Stimulated activated CD8-positive, alpha-beta memory T cell treated with anti-CD3 and anti-CD28 coated beads, Interleukin-4, amount 100 ng/mL, for 24 hours (primary cell): ENCODE measurements at places on chromosomes 2 and 18.

- no peak for DNase-seq
Observed at GRCh38 chr2:102110171-102110570, 32.4 kb upstream of the IL1R1 start.

DNA sequence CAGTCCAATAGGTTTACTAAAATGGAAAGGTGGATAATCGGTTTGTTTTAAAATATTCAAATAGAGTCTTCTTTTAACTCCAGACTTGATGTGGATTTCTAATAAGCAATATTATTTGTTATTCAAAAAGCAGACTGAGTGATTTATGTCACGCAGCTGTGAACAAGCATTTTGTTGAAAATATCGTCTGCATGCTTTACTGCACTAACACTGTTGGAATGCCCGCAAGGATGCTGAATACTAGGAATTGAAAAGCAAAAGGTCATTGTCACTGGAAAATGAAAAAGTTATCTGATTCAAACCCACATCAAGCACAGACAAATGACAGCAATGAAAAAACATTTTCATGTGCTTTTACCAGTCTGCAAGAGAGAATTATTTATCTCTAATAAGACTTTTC, 31.1 kb downstream of the CHN1 start:
- no peak for DNase-seq

DNA sequence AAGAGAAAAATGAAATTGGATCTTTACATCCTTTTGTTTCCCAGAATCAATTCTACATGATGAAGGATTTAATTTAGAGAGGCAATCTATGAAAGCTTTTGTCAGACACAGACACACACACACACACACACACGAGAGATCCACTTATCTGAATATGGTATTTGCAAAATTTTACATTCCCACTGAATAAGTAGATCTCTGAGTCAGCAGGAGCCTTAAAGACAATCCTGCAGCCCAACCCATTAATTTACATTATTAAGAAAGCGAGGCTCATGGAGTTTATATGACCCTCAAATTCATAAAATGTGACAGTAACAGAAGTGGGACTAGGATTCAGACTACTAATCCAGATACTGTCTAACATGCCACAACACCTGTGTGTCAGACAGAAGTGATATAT, 404.4 kb downstream of the NRXN1 start:
- no peak for DNase-seq

DNA sequence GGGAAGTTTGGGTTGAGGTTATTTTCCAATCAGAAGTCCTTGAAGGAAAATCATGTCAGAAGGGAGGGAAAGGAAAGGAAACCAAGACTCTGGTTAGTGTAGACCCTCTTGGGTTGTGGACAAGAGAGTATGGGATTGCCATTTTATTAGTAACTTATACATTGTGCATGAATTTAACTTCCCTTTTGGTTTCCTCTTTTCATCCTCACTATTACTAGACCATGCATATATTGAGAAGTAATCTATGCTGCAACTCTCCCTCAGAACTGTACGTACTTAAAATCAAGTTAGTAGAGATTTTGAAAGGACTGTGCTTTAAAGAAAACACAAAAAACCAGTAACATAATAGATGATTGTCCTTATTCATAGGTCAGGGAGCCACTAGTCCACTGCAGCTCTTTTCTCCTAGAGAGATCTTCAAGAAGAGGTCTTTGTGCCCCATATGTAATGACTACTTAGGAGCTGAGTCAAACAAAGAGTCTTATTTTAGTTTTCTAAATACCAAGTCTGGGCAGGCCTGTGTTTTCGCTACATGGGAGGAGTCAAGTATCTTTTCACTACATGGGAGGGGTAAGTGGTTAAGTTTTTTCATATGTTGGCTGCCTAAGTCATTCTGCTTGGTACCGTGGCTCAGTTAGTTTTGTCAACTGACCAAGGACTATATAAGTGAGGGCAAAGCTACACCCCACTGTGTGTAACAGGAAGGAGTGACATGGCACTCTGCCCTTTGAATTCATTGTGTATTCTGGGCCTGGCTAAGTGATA, 25.2 kb upstream of the FAM117B start:
- DNase-seq: no peak

- DNase-seq: no peak
Observed at GRCh38 chr2:130878316-130878715, 41.6 kb downstream of the ARHGEF4 start.

DNA sequence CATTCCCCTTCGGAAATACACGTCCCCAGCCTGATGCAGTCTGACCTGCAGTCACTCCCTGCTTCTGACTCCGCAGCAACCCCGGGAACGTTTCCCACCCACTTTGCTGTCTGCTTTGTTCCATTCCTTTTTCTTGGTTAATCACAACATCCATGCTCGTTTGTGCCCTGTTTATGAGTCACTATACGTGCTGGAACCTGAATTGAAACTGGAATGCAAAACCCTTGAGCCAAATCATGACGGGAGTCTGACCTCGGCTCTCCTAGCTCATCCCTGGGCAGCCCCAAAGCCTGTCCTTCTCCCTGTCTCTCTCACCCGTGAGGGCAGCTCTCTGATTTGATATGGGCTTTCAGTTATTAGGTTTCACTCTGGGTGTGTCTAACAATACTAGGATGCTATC, 57.1 kb upstream of the RNF152 start:
- DNase-seq: no peak

- no peak for DNase-seq
Observed at GRCh38 chr2:23021311-23022120, 363.5 kb upstream of the KLHL29 start.

GRCh38 chr2:119662297-119662696, 16.7 kb upstream of the TMEM177 start:
- no peak for DNase-seq

DNA sequence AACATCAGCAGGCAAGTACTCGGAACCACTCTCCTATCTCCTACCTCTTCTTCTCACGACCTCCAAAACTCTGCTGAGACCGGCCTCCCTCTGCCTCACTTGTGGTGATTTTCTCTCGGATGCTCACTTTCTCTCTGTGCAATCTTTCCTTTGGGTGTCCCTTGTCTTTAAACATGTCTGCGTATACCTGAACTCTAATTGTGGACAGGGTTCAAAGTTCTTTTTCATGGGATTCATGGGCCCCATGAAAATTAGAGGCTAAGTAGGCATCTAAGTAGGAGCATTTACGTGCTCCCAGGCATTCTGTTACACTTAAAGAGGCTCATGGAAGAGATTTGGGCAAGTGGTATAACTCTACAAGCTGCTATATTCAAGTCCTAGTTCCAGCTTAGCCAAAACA, 2.1 kb upstream of the PPP1CB start:
- DNase-seq: no peak

DNA sequence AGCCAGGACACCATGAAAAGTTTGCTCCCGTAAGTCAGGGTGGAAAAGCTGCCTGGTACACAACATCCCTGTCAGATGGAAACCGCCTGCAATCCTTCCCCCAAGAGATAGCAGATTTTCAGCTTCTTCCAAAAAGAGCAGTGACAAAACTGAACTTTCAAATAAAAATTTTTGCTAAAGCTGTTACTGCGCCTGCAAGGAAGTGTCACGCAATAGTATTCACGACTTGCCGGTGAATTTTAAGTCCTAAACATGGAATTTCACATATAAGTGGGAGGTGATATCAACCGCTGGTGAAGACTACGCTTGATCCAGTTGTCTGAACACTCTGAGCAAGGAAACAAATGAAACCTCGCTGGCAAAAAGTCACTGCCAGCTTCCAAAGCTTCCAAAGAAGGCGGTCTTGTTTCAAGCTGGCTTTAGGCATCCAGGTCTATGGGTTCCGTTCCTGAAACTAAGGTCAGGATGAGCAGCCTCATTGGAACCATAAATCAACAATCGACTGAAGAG, 2.8 kb downstream of the COL6A3 start:
- DNase-seq: no peak

GRCh38 chr2:112095681-112096080, 40.6 kb downstream of the TMEM87B start:
- no peak for DNase-seq

DNA sequence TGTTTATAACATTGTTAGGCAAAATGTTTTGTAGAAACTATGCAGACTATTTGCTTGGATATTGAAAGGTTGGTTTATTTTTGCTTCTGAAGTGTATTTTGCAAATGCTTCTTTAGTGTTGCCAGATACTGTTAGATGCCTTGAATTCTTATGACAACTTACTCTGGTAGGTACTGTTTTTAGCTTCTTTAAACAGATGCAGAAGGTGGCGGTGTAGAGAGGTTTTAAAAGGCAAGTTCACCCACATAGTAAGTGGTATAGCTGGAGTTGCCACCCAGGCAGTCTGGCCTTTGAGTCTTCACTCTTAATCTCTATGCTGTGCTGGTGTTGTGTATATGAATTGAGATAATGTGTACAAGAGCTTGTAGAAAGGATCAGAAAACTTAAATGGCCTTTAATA, 3.6 kb downstream of the PCYOX1 start:
- DNase-seq: no peak

GRCh38 chr2:238910751-238911351, 63.0 kb downstream of the TWIST2 start:
- DNase-seq: no peak

GRCh38 chr2:118865106-118865505, 17.7 kb upstream of the EN1 start:
- no peak for DNase-seq

DNA sequence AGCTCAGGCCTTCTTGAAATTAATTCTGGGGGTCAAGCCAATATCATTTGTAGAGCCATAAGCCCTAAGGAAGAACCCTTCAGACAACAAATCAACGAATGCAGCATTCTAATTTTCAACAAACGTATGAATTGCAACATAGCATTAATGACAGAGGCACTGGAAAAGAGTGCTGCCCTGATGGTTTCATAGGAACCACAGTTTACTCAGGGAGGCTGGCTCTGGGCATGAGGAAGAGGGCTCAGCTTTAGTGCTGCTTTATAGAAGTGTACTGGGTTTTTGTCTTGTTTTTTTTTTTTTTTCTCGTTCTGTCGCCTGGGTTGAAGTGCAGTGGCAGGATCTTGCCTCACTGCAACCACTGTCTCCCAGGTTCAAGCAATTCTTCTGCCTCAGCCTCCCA, 36.1 kb upstream of the CAB39 start:
- no peak for DNase-seq

- DNase-seq: no peak
Observed at GRCh38 chr2:221264318-221264717, 307.8 kb downstream of the EPHA4 start.

DNA sequence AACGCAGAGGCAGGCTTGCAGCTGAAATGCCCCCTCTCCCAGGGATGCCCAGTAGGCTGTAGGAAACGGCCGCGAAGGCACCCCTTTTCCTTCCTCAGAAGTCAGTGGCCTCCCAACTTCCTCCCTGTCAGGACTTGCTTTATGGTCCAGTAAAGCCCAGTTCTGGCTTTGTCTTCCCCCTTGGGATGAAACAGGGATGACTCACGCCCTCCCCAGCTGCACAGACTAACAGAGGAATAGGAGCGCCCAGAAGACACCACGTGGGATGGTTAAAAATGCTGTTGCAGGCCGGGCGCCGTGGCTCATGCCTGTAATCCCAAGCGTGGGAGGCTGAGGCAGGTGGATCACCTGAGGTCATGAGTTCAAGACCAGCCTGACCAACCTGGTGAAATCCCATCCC, 6.9 kb downstream of the CREG2 start:
- no peak for DNase-seq

DNA sequence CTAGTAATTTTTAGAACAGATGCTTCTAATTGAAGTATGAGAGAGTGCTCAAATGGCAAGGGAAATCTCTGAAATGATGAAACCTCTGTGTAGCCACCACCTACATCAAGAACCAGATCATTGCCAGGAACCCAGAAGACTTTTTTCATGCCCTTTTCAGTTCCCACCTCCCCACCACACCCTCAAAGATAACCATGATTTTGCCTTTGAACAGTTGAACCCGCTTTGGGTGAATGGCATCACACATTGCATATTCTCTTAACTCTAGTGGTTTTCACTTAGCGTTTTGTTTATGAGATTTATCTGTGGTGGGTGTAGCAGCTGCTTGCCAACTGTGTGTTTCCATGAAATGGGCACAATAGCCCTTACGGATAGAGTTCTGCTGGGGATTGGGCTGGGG, 142.9 kb upstream of the HDAC4 start:
- DNase-seq: no peak

GRCh38 chr2:19796035-19796695, 105.6 kb downstream of the TTC32 start:
- no peak for DNase-seq

- DNase-seq: no peak
Observed at GRCh38 chr2:18834341-18834740, 245.0 kb upstream of the NT5C1B start.

GRCh38 chr2:66782780-66783361, 347.9 kb downstream of the MEIS1 start:
- no peak for DNase-seq

DNA sequence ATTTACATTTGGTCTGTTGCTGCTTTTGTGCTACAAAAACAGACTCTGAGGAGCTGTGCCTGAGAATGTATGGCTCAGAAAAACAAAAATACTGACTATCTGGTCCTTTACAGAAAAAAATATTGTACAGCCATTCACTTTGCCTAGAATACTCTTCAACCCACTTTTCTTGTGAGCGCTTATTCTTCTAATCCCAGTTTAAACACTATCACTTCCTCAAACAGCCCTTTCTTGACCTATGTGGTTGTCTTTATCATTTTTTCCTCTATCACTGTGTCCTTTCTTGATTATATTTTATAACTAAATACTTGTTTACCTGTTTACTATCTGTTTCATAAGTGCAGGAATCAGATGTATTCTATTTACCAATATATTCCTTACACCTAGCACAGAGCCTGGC, 33.5 kb downstream of the CUL3 start:
- no peak for DNase-seq

GRCh38 chr2:20141806-20142205, 83.1 kb downstream of the SDC1 start:
- DNase-seq: no peak

- no peak for DNase-seq
Observed at GRCh38 chr2:163601377-163601776, 134.4 kb downstream of the FIGN start.
